SK-N-SH (cell line): ENCODE measurements at places on chromosomes 5 and 9.

DNA sequence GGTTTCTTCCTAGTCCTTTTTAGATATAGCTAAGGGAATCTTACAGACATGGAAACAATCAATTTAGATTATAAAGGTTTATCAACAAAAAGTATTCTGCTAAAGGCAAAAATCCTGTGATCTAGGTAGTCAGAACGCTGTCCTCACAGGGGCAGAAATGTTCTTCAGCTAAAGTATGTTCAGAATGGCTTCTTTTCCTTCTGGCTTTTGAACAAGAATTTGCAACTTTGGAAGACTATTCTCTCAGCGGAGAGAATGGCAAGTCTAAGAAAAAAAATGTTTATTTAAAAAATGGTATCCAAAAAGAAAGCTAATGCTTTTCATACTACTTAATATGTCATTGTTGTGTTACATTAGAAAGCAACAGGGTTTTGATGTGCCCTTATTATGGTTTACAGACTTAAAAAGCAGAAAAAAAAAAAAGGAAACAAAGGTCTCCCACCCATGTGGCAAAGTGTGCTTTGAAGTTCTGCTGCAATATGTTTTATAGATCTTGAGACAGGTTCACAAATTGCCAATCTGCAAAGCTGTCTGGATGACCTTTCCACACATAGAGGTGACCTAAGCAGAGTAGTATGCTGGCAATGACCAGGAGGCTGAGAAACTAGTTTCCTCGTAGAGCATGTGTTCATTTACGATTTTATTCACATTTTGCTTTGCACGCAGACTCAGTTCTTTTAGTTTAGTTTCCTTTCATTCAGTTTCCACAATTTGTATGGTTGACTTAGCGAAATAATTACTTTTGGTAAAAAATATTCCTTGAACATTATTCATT lies 45.1 kb upstream of the PJA2 start:
- no peaks in the 10 kb centered on the region for H3K27me3 ChIP-seq
- H3K27ac ChIP-seq, result peak overlapping the region; percentile 97
- no peaks in the 10 kb centered on the region for H3K36me3 ChIP-seq
- peaks cover 27% of the 10 kb centered on the region; the same call in 1 of the 2 replicates for H3K4me1 ChIP-seq
- no peak for DNase-seq

DNA sequence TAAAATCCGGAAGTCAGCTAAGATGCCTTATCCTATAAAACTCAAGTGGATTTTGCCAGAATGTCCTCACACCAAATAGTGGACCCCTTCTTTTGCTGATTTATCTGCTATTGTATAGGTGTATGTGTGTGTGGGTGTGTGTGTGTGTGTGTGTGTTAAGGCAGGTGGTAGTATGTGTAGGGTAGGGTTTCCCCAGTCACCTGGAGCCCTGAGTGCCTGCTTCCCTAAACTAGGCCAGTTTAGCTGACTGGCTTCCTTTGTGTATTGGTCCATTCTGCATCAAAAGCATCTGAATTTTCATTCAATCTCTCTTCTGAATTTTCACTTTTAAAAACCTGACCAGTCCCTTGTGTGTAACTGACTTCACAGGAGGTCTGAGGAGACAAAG lies 42.2 kb upstream of the LCP2 start:
- no peak for DNase-seq
- H3K27ac ChIP-seq, result no peak overlapping the region
- no peaks in the 10 kb centered on the region for H3K36me3 ChIP-seq
- H3K4me1 ChIP-seq, result no peaks in the 10 kb centered on the region
- H3K4me3 ChIP-seq, result no peak overlapping the region
- H3K27me3 ChIP-seq, result no peaks in the 10 kb centered on the region

DNA sequence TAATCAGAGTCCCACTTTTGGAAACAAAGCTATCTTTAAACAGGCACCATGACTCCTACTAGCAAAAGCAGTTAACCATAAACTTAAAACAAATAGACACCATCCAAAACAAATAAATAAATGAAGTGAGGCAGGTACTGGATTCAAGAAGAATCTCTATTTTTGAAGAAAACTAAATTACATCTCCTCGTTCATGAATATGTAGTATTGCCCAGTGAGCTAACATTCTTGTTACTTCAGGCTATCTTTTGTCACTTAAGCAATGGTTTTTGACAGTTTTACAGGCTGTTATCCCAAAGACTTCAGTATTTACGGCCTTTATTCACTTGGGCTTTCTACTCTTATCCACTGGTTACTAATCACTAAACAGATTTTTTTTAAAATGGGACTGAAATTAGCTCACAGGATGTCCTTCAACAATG lies 242.5 kb downstream of the MLLT3 start:
- no peaks in the 10 kb centered on the region for H3K36me3 ChIP-seq
- H3K27ac ChIP-seq, result no peak overlapping the region
- H3K4me3 ChIP-seq, result no peak overlapping the region
- DNase-seq, result no peak

- no peak for DNase-seq
- no peak overlapping the region for H3K4me3 ChIP-seq
- H3K36me3 ChIP-seq, result no peaks in the 10 kb centered on the region
- no peaks in the 10 kb centered on the region for H3K27me3 ChIP-seq
Observed at GRCh38 chr9:6733831-6734230, 23.9 kb upstream of the KDM4C start.

DNA sequence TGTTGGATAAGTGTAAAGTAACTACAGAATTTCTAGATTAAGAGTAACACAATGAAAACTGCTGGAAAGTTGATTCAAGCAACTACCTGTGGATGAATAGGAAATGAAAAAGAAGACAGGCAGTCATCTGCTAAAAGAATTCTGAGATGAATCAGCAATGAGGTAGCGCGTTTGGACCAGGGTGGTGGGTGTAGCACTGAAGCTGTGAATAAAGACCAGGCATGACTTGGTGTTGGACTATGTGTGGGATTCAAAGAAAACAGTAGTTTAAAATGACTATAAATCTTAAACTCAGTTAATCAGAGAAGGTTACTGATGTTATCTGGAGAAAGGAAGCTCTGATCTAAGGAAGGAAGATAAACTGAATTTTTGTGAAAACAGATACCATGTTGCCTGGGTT lies 159.8 kb downstream of the FBN2 start:
- no peaks in the 10 kb centered on the region for H3K36me3 ChIP-seq
- H3K27ac ChIP-seq, result no peak overlapping the region
- no peaks in the 10 kb centered on the region for H3K4me1 ChIP-seq

GRCh38 chr5:116532762-116533525 lies 41.7 kb downstream of the SEMA6A start:
- no peak overlapping the region for H3K4me3 ChIP-seq
- no peak overlapping the region for H3K27ac ChIP-seq
- no peaks in the 10 kb centered on the region; the same call in 1 of the 2 replicates for H3K27me3 ChIP-seq

- H3K27me3 ChIP-seq, result no peaks in the 10 kb centered on the region
- DNase-seq, result no peak
- H3K27ac ChIP-seq, result peak overlapping the region; percentile 100
- H3K4me1 ChIP-seq, result peaks cover 24% of the 10 kb centered on the region; the same call in 1 of the 2 replicates
- H3K36me3 ChIP-seq, result peaks cover 14% of the 10 kb centered on the region
Observed at GRCh38 chr5:151741678-151742423, 16.6 kb downstream of the ATOX1 start.

DNA sequence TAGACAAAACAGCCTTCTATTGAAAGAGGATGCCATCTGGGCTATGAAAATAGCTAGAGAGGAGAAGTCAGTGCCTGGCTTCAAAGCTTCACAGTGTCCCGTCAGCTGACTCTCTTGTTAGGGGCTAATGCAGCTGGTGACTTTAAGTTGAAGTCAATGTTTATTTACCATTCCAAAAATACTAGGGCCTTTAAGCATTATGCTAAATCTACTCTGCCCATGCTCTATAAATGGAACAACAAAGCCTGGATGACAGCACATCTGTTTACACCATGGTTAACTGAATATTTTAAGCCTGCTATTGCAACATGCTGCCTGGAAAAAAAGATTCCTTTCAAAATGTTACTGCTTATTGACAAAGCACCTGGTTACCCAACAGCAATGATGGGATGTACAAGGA lies 309.1 kb downstream of the NTRK2 start:
- H3K4me3 ChIP-seq, result no peak overlapping the region
- H3K36me3 ChIP-seq, result no peaks in the 10 kb centered on the region
- no peak overlapping the region for H3K27ac ChIP-seq
- no peak for DNase-seq
- H3K4me1 ChIP-seq, result no peaks in the 10 kb centered on the region
- no peaks in the 10 kb centered on the region for H3K27me3 ChIP-seq

DNA sequence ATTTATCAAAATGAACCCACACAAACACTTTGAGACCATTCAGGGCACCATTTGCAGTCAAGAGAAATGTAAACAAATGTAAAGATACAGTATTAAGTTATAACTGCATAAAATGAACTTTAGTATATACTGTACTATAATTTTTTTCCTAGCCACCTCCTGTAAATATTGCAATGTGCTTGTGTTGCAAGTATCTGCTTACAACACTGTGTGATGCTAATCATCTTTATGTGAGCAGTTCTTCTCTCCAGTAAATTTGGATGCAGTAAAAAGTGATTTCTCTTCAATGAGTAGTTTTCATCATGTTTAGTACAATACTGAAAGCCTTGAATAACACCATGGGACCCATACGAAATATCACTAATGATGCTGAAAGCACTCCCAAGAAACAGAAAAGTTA lies 9.4 kb downstream of the G3BP1 start:
- H3K4me1 ChIP-seq, result peaks cover 3% of the 10 kb centered on the region
- H3K36me3 ChIP-seq, result peaks cover 32% of the 10 kb centered on the region
- DNase-seq, result no peak
- H3K27ac ChIP-seq, result no peak overlapping the region
- H3K4me3 ChIP-seq, result no peak overlapping the region

DNA sequence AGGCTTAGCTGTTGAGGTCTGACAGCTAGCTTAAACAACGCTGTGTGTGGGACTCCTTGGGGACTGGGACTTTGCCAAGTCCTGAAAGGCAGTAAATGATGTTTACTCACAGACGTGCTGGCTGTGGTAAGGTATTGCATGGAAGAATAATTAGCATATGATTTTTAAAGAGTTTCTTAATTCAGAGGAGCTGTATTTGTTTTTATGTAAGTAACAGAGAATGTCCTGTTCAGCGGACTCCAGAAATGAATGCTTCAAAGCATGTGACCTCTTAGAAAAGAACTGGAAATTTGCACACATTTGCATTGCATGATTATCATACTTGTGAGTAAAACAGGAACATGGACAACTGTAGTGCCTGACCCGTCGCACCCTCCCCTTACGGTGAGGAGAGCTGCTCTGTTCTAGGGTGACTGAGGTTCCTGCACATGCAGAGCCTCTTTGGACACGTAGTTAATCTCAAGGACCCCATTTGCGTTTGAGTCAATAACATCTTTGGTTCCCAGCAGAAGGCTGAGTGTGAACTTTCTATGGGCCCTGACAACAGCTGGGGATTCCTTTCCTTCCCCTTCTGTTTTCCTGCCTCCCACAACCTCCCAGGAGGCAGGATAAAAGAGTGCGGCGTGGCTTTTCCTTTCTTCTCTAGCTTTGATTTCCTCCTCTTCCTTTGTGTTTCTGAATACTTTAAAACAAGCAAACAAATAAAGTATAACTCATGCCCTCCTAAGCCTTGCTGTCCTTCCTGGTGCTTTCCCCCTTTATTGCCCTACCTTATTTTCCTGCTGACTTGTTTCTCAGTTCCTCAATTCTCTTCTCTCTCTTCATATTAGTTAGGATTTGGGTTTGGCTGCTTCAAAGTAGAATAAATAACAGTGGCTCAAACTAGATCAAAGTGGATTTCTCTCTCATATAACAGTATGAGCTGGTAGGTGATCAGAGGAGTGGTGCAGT lies 157.2 kb upstream of the CD180 start:
- H3K27me3 ChIP-seq, result no peaks in the 10 kb centered on the region
- no peaks in the 10 kb centered on the region for H3K4me1 ChIP-seq
- no peaks in the 10 kb centered on the region for H3K36me3 ChIP-seq
- no peak overlapping the region for H3K27ac ChIP-seq
- no peak overlapping the region for H3K4me3 ChIP-seq

- H3K27ac ChIP-seq, result no peak overlapping the region
- peak; percentile 53 for DNase-seq
- H3K27me3 ChIP-seq, result no peaks in the 10 kb centered on the region
- H3K36me3 ChIP-seq, result no peaks in the 10 kb centered on the region
Observed at GRCh38 chr9:91720751-91721705, 229.0 kb downstream of the ROR2 start.

DNA sequence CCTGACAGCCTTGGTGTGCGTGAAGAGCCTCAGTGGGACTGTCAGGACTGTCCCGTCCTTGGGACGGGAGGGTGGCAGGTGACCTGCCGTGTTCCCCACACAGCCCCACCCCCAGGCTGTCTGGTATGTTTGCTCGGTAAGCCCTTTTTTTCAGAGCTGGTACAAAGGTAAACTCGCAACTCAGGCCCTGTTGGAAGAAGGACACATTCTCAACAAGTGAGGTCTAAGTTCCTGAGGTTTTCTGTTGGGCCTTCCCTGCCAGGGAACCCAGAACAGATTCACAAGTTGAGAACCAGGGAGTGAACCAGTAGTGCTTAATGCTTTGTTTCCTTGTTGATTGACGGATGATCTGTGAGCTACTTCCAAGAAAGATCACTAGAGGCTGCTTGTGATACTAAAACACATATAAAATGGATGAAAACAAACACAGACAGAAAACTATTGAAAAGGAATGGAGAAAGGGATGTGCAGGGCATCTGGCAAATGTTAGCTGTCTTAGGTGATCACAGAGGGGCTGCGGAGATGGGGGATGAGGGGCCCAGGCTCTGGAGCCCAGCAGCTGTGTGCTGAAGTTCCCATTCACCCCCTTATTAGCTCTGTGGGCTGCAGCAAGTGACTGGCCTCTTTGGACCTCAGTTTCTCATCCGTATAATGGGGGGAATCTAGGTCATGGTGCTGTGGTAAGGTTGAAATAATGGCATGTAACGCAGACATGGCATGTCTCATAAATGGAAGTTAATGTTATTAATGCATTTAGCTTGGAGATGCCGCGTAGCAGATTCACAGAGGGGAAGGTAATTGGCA lies 2.7 kb downstream of the NDST1 start:
- H3K27me3 ChIP-seq, result no peaks in the 10 kb centered on the region
- peak; percentile 44 for DNase-seq
- no peak overlapping the region for H3K4me3 ChIP-seq
- no peaks in the 10 kb centered on the region for H3K36me3 ChIP-seq
- peak overlapping the region; percentile 81 for H3K27ac ChIP-seq
- peaks cover 30% of the 10 kb centered on the region; the same call in 1 of the 2 replicates for H3K4me1 ChIP-seq

DNA sequence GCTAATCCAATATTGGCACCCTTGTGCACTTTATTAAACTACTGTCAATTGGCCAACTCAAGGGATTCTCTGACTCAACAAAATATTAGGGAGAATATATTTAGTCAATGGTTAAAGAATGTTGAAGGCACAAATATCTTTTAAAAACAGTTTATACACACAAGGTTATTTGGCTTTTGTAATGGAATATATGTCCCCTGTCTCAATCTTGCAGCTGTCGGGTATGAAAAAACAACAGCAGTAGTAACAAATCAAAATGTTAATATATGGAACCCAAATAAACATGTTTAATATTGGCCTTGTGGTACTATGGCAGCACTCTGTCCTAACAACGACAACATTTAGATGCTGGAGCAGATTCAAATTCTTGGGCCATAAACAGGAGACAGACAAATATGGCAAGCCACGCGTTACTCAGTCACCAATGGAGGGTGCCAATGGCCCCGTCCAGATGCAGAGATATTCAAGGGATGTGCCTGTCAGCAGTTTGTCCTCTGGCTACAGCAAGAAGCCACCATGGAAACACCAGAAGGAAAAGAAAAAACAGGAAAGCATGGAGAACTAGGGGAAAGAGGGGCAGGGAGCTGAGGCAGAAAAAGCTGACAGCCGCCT lies 342.0 kb downstream of the NDUFS4 start:
- DNase-seq, result no peak
- H3K27ac ChIP-seq, result no peak overlapping the region
- H3K4me3 ChIP-seq, result no peak overlapping the region
- H3K36me3 ChIP-seq, result no peaks in the 10 kb centered on the region

- H3K4me3 ChIP-seq, result no peak overlapping the region
- H3K36me3 ChIP-seq, result no peaks in the 10 kb centered on the region
- H3K27ac ChIP-seq, result no peak overlapping the region
- H3K27me3 ChIP-seq, result no peaks in the 10 kb centered on the region
- no peak for DNase-seq
- H3K4me1 ChIP-seq, result no peaks in the 10 kb centered on the region
Observed at GRCh38 chr9:27206041-27206440, 90.9 kb downstream of the EQTN start.
